Caki2 (cell line): ENCODE measurements at places on chromosomes 6 and 20.

DNA sequence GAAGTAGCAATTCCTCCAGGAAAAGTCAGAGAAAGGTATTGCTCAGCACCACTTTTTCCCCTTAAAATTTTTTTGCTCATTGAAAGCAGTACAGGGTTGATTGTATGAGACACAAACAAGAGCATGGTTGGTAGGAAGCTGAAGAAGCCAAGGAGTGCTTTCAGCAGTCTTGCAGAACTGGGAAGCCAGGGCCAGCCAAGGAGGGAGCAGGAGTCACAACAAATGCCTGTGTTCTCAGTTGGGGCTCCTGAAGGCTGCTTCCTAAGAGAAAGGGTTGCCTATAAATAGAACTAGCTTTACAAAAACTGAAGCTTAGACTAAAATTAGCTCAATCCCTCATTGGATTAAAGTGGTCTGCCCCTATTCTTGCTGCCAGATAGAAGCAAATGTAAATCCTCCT lies 3.3 kb upstream of the THEMIS start:
- DNase-seq, result no peak

DNA sequence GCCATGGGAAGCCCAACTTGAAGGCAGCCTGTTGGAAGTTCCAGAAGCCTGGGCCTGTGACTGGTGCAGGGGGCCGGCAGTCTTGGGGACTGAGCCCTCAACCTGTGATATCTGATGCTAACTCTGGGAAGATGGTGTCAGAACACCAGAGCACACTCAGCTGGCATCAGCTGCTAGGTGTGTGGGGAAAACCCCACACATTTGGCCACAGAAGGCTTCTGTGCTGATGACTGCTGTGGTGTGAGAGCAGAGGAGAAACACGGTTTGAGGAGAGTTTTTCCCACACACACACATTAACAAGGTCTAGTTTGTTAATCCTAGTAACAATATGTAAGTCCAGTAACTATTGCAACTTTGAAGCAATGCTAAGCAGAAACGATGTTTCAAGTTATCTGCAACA lies 78.0 kb downstream of the PSMB1 start:
- DNase-seq, result no peak

- DNase-seq, result no peak
Measured at GRCh38 chr6:6746333-6746969, 157.9 kb downstream of the LY86 start.

GRCh38 chr6:48027704-48028435 lies 83.1 kb downstream of the PTCHD4 start:
- DNase-seq, result peak; percentile 5
